Muscle of arm (tissue), 14 donors: ENCODE measurements at places on chromosomes 16 and 17.

DNA sequence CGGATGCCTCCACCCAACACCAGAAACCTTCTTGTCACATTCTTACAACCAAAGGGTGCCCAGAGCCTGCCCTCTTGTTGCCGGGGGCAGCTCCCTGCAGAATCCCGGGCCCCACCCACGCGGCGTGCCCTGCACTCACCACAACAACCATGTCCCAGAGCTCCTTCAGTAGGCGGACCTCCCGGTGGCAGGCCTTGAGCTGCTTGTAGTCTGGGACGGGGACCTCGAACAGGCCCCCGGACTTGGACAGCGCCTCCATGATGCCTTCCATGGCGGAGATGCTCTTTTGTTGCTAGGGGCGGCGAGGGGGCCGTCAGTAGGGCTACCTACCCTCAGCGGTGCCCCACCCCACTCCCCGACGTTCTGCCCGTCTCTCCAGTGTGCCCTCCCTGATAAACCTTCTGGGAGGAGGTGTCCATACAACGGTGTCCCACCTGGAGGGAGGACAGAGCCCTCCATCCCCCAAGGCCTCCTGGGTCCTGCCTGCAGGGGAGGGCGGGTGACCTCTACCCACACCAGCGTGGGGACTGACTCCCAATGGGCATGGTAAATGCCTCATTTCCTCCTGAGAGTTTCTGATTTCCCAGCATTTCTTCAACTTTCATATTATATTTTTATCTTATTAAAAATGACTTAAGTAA is 52.2 kb downstream of the DNAH17 start:
- DNase-seq = no peak

GRCh38 chr17:18377437-18378204 is at the start of gene EVPLL:
Gene EVPLL, plus strand, starts transcription at chr17:18377778. Its CDS starts 3,160 bp downstream, at chr17:18380938.
- DNase-seq = no peak

DNA sequence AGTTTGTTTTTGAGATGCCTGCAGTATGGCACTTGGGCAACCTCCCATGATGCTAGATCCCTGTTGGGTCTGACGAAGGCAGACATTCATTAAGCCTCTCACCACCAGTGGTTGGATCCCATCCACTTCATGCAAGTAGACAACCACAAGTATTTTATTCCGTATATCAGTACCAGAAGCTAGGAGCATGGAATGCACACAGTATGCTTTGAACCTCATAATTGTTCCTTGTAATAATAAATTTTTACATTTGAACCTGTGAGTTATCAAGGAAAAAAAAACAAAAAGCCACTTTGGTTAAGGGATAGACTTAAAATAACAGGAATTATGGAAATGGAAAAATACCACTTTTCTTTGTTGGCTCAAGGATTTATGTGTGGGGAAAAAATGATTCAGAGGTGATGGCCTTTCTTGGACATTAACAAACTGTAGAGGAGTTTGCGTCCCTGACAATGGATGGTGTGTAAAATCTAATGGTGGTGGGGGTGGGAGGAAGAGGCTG is 107.1 kb upstream of the KCNJ16 start:
- DNase-seq = no peak

GRCh38 chr17:28475151-28475900 is 1.9 kb downstream of the SLC13A2 start:
- no peak for DNase-seq

- DNase-seq = peak; percentile 48
Observed at GRCh38 chr17:70169709-70170597, 621 bp downstream of the KCNJ2 start.

DNA sequence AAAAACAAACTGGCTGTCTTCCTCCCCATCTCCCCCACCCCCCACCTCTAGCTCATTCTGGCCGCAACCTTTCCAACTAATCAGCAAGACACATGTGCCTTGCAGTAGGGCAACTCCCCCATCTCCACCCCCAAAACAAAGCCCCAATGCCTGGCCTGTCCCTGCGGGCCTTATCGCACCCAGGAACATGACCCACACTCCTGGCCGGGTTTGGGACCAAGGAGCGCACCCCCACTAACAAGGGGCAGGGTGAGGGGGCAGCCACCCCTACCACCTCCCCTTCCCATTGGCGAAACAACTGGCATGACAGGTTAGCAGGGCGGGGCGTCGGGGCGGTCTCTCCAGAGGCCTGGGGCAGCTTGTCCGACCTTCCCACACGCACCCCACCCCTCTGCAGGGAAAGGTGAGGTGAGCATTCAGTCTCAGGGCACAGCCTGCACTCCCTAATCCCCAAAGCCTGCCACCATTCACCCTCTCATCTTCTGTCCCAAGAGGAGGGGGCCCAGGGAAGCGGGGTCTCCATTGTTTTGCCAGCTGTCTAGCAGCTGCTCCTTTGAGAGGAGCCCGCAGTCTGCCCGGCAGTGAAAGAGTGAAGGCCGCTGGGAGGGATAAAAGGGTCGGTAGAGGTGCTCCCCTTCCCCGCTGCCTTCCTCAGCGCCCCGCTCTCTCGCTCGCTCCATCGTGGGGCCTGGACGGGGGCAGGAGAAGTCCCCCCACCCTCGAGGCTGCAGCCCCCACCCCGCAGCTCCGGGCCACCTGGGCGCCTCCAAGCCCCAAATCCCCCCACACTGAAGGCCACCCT is 765 bp downstream of the MYO18A start:
- no peak for DNase-seq

DNA sequence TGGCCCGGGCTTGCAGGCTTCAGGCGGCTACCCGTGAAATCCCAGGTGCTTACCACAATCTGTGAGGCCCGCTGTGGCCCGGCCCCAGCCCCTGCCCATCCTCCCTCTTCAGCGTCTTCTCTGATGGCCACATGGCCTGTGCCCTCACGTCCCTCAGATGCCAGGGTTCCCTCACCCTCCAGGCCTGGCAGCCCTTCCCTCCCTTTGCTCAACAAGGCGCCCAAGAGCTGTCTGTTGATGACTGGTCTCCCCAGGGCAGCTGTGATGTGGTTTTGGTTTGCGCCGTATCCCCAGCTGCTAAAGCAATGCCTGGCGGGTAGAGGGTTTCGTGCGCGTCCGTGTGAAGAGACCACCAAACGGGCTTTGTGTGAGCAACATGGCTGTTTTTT is 35.1 kb downstream of the PMM2 start:
- no peak for DNase-seq

GRCh38 chr17:12859520-12859919 is 70.2 kb downstream of the ARHGAP44 start:
- DNase-seq = peak; percentile 6

DNA sequence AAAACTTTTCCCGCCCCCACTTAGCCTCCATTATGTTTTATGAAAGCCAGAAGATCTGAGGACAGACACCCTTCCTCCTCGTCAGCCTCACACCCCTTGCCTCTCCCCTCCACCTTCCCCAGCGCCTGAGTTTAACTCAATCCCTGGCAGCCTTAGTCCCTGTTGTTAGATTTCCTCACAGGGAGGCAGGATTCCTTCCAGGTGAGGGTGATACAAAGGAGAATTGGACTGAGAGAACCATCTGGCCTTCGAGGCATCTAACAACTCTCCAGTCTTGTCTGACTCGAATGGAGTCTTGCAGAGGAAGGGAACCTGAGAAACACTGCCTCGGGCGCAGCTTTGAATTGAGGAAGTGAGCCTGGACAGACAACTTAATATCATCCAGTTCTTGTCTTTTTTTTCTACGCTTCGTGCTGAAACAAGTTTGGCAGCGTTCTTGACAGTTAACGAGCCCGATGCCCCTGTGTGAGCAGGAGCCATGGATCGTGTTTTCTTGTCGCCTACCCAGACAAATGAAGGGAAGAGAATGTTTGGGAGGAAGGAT is 1.3 kb upstream of the ZNF768 start:
- DNase-seq = no peak

- DNase-seq = no peak
Observed at GRCh38 chr16:67454104-67454503, 23.2 kb downstream of the HSD11B2 start.

GRCh38 chr16:56041556-56042140 is 149.6 kb upstream of the GNAO1 start:
- no peak for DNase-seq

DNA sequence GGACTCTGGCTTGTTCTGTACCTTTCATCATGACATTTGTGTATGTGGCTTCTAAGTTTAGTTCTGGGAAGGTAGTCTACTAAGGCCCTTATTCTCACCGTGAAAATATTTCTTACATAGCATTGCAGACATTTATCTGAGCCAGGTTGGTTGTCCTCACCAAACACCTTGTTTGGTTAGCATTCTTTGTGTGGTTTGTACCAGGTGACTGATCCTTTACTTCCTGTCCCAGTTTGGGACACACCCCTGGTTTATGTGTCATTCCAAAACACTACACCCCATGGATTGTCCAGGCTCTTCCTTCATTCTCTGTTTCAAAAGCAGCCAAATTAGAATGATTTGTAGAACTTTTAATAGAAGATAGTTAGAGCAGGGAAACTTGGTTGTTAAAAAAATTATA is 23.2 kb upstream of the DUSP14 start:
- no peak for DNase-seq

- no peak for DNase-seq
Observed at GRCh38 chr16:58425245-58425644, 33.0 kb downstream of the GINS3 start.

- no peak for DNase-seq
Observed at GRCh38 chr17:68443972-68444464, 13.3 kb downstream of the WIPI1 start.

DNA sequence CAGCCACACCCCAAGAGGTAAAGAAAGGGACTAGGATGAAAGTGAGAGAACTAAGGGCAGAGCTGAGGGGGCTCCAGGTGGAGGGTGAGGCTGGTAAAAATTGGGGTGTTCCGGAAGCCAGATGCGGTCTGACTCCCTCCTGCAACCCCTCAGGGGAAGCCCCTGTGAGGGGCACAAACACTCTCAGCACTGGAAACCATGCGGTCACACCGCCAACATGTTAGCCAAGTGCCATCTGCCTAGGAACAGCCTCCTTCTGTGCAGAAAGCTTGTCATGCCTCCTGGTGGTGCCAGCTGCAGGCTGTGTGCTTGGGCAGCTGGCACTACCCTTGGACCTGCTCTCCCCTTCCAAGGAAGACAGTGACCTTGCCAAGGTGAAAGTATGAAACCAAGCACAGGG is 83.5 kb upstream of the RPL38 start:
- DNase-seq = no peak

GRCh38 chr17:81385320-81386111 is 9.7 kb upstream of the BAHCC1 start:
- peak; percentile 76 for DNase-seq

GRCh38 chr16:10001258-10001775 is 180.9 kb downstream of the GRIN2A start:
- no peak for DNase-seq

DNA sequence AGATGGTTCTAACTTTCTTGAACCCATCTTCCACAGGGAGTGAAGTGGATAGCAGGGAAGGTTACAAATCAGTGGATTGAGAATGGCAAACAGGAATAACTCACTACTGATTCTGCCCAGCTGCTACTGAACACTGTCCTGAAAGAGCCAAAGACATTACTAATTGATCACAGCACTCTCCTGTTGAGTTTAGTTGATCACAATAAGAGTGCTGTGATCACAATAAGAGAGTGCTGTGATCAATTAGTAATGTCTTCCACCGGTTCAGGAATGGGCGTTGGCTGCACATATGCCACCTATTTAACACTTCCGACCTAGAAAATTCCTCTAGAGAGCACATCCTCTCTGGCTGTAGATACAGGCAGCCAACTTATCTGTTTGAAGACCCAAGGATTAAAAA is 11.4 kb downstream of the CFAP97D1 start:
- DNase-seq = no peak

DNA sequence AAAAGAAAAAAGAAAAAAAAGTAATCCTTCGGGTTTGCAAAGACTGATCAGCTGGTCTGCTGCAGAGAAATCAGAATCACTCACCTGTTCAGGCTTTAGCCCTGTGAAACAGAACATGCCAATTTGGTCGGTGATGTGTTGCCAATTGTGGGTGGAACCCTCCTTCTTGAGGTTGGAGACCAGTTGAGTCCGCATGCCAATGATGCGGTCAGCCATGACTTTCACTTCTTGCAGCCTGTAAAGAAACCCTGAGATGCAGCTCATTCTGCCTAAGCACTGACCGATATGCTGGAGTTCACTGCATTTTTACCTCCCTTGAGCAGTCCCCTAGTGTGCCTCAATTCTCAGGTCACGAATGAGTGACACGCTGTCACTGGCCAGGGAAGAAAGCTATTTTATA is 24.8 kb upstream of the SLC38A7 start:
- DNase-seq = no peak

- no peak for DNase-seq
Observed at GRCh38 chr16:59173408-59173831, 439.3 kb upstream of the GOT2 start.

DNA sequence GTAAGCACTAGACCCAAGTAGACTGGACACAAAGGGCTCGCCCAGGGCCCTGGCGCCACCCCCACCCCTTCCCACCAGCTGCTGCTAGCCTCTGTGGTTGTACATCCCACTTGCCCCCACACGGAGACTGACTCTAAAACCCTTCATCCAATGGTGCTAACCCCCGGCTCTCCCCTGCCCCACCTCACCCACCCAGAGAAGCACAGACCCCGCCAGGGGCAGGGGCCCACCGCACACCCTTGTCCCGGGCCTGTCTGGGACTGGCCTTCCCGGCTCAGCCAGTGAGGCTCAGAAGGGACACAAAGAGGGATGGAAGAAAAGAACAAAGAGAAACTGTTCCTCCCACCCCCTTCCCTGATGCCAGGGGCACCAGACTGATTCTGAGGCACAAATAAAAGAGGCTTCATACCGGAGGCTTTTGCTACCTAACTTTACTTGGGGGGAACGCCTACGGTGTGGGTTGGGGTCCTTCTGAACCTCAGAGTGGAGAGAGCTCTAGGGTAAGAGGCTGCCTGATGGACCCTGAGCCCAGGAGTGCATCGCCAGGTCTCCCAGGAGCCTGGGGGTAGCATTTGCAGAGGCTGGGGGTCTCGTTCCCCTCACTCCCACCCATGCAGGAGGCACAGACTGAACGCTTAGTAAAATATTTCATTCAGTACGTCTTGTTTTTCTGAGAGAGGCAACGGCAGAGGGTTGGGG is 8.2 kb downstream of the CORO6 start:
- DNase-seq = no peak

DNA sequence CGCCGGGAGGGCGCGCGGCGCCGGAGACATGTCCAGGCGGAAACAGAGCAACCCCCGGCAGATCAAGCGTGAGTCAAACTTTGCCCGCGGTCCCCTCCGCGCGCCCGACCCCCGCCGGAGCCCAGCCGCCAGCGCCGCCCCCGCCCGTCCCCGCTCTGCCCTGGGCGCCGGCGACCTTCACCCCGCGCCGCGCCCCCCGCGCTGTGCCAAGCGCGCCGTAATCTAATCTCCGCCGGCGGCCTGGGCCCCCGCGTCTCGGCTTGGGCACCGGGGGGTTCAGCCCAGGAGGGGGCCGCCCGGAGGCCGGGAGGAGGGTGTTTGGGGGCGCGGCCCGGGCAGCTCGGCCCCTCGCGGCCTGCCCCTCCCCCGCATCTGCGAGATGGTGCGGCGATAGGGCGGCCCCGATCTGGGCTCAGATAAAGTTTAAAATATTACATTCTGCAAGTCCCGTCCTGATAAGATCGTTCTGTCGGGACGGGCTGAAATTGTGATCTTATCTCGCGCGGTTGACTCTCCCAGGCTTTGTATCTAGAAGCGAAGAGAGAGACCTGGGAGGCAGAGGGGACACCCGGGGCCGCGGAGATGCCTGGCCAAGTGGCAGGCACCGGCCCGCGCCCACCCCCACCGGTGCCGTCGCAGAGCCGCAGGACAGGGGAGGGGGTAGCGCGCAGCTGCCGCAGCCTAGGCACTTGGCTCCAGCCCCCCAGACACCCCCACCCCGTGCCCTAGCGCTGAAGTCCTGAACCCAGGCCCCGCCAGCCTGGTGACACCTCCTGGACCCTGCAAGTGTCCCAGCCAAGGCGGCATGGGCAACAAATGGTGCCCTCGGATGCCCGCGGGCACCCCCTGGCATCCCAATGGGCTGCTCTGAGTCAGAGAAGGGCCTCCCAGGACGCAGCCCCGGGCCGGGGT is 787 bp downstream of the ZFPM1 start:
- DNase-seq = no peak
